Activated CD4-positive, alpha-beta T cell treated with anti-CD3 and anti-CD28 coated beads, Interleukin-2, amount 50 U/mL, for 4 hours (primary cell): ENCODE measurements at places on chromosomes 3 and 15.

DNA sequence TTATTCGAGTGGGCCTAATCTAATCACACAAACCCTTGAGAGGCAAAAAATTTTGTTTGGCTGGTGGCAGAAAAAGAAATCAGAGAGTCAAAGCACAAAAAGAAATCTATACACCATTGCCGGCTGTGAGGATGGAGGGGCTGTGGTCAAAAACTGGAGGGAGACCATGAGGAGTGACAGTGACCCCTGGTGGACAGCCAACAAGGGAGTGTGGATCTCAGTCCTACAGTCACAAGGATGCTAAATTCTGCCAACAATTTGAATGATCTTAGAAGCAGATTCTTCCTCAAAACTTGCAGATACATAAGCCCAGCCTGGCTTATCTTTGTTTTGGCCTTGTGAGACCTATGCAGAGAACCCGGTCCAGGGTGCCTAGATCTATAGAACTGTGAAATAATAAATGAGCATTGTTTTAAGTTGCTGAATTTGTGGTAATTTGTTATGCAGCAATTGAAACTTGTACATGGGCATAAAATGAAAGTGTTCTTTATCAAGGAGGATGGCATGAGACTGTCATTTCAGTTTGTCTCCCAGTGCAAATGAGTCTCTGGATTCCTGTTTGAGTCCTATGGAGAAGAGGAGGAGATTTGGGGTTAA is 103.0 kb upstream of the ARHGEF26 start:
- DNase-seq: peak; percentile 2

GRCh38 chr3:32865383-32865782 is 47.6 kb downstream of the TRIM71 start:
- no peak for DNase-seq

DNA sequence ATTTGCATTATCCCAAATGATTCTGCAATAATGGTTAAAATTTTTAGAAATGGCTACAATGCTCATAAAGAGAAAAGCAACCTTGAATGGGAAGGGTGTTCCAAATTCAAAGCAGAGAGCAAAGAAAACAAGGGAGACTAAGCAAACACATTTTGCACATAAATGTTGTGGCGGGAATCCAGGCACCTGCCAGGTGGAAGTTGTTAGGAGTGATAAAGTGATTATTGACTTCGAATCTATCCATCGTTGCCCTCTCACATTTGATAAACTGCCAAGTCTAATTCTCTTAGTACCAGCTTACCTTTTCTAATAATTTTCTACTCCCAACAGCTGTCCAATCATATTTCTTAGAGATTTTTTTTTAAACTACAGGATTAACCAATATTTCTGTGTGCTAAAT is 244.5 kb downstream of the CACNA2D3 start:
- no peak for DNase-seq

DNA sequence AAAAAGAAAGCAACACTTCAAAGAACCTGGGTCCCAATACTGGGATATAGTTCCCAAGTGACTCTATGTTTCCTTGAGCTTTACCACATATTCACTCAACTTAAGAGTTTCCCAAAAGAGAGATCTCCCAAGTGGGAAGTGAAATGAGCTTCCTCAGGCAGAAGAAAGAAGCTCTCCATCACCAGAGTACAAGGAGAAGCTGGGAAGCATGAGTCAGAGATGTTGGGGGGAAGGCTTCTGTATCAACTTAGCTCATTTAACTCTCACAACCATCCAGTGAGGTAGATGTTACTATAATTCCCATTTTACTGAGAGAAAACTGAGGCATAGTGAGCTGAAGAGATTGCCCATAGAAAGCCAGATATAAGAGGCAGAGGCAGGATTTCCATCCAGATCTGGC is 47.0 kb upstream of the TRIM42 start:
- DNase-seq: no peak

GRCh38 chr3:50581459-50581842 is 12.1 kb downstream of the HEMK1 start:
- no peak for DNase-seq

- no peak for DNase-seq
Observed at GRCh38 chr3:138678086-138678485, 69.5 kb downstream of the FAIM start.

DNA sequence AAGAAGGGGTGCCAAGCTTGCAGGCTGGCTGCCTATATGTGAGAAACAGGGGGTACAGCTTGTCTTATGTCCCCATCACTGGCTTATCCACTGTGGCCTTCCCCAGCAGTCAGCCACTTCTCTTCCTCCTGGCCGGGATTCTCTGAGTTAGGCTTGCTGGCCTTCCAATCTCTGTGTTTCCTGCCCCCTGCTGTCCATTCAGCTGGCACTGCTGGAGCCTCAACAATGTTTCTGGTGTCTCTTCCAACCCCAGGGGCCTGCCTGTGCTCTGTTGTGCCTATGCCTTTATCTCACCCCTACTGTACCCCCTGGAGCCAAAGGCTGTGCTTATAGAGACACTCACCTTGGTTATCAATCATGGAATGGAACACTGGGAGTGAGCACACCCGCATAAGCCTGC is 36.5 kb downstream of the ANAPC13 start:
- no peak for DNase-seq

DNA sequence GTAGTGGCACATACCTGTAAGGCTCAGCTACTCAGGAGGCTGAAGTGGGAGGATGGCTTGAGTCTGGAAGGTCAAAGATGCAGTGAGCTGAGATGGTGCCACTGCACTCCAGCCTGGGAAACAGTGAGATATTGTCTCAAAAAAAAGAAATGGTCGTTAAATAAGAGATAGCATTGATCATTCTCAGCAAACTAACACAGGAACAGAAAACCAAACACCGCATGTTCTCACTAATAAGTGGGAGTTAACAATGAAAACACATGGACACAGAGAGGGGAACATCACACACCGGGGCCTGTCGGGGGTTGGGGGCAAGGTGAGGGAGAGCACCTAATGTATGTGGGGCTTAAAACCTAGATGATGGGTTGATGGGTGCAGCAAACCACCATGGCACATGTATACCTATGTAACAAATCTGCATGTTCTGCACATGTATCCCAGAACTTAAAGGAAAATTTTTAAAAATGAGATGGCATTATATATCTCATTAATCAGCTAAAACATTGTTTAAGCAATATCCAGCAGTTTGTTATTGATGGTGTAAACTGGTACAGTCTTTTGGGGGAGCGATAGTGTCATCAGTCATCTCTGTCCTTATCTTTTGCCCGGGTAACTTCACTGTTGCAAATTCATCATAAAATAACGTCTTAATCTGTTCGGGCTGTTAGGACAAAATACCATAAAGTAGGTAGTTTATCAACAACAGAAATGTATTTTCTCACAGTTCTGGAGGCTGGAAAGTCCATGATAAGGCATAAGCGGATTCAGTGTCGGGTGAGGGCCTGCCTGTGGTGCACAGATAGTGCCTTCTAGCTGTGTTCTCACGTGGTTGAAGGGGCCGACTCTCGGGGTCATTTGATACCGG is 1.7 kb upstream of the MAN2A2 start:
- no peak for DNase-seq

- no peak for DNase-seq
Observed at GRCh38 chr3:129812589-129812988, 80.9 kb downstream of the TMCC1 start.

- no peak for DNase-seq
Observed at GRCh38 chr15:58492661-58493397, 61.0 kb downstream of the LIPC start.

- DNase-seq: no peak
Observed at GRCh38 chr3:1960506-1960905, 138.2 kb upstream of the CNTN4 start.

GRCh38 chr3:46881596-46882376 is 4.3 kb downstream of the PTH1R start:
- DNase-seq: peak; percentile 16

DNA sequence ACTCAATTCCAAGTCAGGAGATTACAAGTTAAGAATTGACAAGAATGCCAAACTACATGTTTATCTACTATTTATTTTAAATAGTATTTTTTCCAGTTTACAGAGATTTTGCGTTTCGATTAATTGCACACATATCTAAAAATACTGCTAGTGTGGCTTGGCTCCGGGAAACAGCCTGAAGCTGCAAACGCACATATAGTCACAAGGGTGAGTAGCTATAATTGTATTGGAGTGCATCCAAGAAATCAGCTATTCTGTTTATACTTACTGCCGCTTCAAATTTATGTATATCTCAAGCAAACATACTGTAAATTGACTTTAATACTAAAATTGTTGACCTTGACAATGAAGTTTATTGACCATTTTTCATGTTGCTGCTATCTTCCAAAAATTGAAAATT is 77.0 kb upstream of the PLSCR5 start:
- DNase-seq: no peak

DNA sequence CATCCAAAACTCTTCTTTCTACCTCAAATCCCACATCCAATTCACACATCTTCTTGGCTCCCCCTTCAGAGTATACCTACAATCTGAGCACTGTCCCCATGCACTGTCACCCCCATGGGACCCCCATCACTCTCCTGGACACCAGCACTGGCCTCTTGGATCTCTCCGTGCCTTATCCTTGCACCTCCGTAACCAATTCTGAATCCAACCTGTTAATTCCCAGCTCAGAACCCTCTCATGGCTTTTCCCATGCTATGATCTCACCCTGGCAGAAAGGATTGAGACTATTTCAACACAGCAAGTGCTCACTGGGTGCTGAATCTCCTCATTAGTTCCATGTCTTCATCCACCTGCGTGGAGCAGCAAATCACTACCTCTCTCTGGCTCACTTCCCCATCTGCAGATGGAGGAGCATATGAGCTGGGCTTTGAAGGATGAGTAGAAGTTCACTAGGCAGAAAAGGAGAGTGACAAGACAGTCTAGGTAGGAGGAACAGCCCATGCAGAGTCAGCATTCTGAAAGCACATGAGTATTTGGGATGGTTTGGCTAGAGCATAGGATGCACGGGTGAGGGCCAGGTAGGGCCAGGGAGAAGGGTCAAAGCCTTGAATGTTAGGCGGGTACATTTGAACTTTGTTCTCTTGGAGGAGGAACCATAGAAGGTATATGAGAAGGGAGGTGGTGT is 48.7 kb downstream of the SLC6A6 start:
- DNase-seq: no peak

- no peak for DNase-seq
Observed at GRCh38 chr15:66670762-66671580, 31.1 kb upstream of the SMAD6 start.

GRCh38 chr15:51888593-51889195 is 59.2 kb downstream of the TMOD3 start:
- no peak for DNase-seq

DNA sequence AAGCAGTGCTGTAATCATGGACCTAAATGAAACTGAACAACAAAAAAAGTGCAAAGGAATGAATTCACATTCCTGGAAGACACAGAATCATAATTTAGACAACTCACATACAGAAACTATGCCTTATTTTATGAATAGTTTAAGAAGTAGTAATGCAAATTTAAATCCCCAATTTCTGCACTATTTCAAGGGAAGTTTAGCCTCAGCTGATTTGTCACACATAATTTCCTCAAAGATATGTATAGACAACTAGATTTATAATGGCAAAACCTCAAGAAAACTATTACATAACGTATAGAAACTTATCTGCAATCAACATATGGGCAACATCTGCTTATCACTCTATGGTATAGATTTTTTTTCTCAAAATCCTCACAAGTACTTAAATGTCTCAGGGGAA is 7.8 kb upstream of the PTX3 start:
- DNase-seq: no peak

GRCh38 chr15:101439285-101439919 is 50.1 kb downstream of the PCSK6 start:
- no peak for DNase-seq

GRCh38 chr3:133896002-133896761 is 500 bp upstream of the RAB6B start:
- no peak for DNase-seq

GRCh38 chr3:101635954-101636798 is 40.8 kb downstream of the ZBTB11 start:
- DNase-seq: peak; percentile 65

DNA sequence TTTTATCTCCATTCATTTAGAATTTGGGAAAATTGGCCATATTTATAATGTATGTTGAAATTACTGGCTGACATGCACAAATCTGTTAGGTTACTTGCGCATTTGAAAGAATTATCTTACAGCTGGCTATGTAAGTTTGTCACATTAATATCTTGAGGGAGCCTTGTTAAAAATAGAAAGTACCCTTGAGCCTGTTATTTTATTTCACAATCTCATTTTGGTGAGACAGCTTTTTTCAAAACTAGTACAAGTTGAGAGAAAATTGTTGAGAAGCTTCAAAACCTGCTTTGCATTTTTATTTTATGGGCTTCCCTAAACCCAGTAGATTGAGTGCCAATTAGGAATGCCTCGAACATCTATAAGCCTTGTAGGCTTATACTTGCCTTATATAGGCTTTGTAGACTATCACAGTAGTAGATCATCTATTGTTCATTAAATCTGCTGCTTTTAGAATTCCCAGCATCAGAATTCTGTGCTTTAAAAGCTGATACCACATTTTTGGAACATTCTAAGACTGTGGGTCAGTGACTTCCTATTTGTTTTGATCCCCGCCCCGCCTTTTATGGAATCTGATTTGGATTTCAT is 6.3 kb downstream of the IDH3A start:
- no peak for DNase-seq

DNA sequence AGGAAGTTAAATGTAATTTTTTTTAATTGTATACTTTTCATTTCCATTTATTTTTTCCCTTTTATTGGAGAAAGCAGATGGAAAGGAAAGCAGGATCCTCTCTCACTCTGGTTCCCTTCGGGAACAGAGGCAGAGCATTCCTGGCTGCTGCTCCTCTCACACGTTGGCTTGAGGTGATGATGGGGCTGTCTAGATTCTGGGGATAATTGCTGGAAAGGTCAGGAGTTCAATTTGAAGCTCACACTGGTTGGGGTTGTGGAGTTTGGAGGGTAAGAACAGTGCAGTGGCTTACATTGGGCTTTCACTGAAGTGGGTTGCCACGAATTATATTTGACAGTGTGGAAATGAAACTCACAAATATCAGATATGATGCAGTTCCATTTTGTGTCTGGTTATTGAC is 57.6 kb downstream of the RARB start:
- no peak for DNase-seq

- DNase-seq: no peak
Observed at GRCh38 chr15:25091421-25092158, 136.8 kb downstream of the SNRPN start.

GRCh38 chr3:126034481-126035361 is 49.2 kb downstream of the SLC41A3 start:
- DNase-seq: no peak

DNA sequence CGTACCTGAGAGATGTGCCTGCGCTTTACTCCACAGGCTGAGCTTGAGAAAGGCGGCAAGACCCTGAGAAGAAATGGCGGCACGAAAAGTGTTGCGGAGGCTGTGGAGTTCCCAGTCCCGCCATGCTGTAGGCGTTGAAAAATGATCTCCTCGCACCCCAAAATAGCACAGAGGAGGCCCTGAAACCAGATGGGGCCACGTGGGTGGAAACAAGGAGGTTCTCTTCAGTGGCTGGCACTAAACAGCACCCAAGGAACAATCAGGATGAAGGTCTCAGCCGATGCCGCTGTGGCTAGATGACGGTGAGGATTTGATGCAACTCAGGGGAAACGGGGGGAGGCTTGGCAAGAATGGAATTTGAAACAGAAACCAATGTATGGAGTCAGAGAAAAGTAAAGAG is 57.3 kb downstream of the TMEM212 start:
- DNase-seq: no peak
